ENCODE measurements at places on chromosomes 5 and 9. TPM values are rescaled to one million over a fixed set of nuclear protein-coding genes. Genes with fewer than 3 reads are reported as not detected.
A peak's percentile ranks its signal among the peaks of the same experiment; 100 is the strongest.

GRCh38 chr5:161847447-161847846, 473 bp upstream of the GABRA1 start:
- H3K27ac ChIP-seq = no peak overlapping the region
- H3K27me3 ChIP-seq = peaks cover 23% of the 10 kb centered on the region
- no peaks in the 10 kb centered on the region for H3K36me3 ChIP-seq
- no peaks in the 10 kb centered on the region for H3K4me1 ChIP-seq
- DNase-seq = no peak

DNA sequence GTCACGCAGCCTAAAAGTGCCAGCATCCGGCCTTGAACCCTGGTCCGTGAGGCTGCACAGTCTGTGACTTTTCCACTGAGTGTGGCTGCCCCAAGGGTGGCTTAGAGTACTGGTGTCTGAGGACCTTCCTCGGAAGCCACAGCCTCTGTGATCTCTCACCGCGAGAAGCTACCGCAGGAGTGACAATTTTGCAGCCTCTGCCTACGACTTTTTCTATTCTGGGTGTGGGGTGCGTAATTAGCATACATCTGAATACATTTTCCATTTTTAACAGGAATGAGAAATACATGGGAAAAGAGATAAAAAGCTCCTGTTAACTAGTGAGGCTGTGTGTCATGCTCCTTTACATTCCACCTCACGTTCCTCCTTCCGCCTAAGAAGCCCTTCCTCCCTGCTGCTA, 48.3 kb upstream of the HRH2 start:
- no peaks in the 10 kb centered on the region for H3K36me3 ChIP-seq
- H3K27me3 ChIP-seq = peaks cover 9% of the 10 kb centered on the region

GRCh38 chr5:90134381-90134780, 275.2 kb downstream of the CETN3 start:
- no peak for DNase-seq
- no peaks in the 10 kb centered on the region for H3K36me3 ChIP-seq
- no peak overlapping the region for H3K4me3 ChIP-seq

TLX3 gene
- total RNA-seq = not detected

DNA sequence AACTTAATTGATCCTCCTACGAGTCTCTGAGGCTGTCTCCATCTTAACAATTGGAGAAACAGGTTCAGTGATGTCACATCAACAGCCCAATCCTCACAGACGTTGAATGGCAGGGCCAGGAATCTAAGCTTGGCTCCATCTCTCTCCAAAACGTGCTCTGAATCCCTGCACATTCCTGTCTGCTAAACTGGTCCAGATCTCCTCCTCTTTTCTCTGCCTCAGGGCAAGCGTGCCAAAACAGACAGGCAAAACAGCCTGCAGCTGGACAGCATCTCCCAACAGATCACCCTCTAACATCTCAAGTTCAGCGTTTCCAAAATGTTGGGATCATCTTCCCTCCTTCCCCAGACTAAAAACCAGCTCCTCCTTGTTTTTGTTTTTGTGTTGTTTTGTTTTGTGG, 6.6 kb downstream of the FBP1 start:
- H3K27me3 ChIP-seq = no peaks in the 10 kb centered on the region
- no peak overlapping the region for H3K27ac ChIP-seq
- H3K36me3 ChIP-seq = no peaks in the 10 kb centered on the region
- peaks cover 58% of the 10 kb centered on the region for H3K4me1 ChIP-seq
- H3K4me3 ChIP-seq = no peak overlapping the region
- no peak for DNase-seq

BTF3 gene
- 388 TPM for total RNA-seq

DNA sequence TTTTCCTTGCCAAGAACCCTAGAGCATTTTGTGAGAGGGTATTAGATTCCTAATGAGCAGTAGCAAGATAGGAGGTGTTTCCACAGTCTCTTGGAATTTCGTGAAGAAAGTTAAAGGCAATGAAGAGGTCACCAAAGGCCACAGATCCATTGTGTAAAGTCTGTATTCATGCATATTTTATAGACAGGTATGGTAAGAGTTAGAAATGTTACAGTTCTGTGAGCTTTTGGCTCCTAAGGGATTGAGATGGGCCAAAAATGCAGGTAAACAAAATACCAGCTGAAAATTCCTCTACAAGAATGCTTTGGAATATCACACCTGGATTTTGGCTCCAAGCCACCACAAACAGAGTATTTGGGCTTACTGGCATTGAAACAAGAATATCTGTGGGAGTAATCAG, 47.4 kb upstream of the FST start:
- H3K27me3 ChIP-seq = no peaks in the 10 kb centered on the region
- H3K27ac ChIP-seq = no peak overlapping the region
- H3K4me1 ChIP-seq = no peaks in the 10 kb centered on the region
- no peak overlapping the region for H3K4me3 ChIP-seq

DNA sequence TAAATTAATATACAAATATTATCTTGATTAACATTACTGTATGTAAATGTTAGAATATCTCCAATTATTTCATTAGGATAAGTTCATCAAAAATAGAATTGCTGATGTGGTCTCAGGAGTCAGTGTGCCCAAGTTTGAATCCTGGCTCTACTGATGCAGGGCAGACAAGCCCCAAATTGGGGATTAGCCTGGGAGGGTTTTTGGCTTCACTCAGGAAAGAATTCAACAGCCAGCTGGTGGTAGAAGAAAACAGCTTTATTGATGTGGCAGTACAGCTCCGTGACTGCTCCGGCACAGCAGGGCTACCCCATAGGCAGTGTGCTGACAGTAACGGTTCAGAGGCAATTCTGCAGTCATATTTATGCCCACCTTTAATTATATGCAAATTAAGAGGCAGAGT, 32.5 kb downstream of the COL27A1 start:
- no peak overlapping the region for H3K4me3 ChIP-seq
- no peaks in the 10 kb centered on the region for H3K36me3 ChIP-seq
- no peaks in the 10 kb centered on the region for H3K27me3 ChIP-seq
- peak; percentile 16 for DNase-seq
- no peaks in the 10 kb centered on the region for H3K4me1 ChIP-seq

DNA sequence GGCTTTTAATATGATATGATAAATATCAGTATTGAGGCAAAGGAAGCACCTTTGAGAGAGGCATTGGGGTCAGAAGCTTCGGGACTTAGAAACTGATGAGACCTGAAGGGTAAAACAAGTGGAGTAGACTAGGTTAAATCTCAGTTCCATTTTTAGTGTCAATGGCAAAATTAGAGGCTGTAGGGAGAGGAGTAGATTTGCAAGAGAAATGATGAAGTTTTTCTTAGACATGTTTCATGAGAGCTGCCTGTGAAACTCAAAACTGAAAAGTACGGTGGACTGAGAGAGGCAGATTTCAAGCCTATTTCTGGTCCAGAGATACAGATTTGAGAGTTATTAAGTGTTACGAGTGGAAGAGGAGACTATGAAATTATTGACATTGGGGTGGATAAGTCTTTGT, 278.5 kb downstream of the TAF11L14 start:
- H3K4me3 ChIP-seq = no peak overlapping the region
- DNase-seq = no peak
- H3K27me3 ChIP-seq = no peaks in the 10 kb centered on the region
- no peaks in the 10 kb centered on the region for H3K4me1 ChIP-seq
- H3K27ac ChIP-seq = no peak overlapping the region

GRCh38 chr5:137199966-137200365, 299.2 kb downstream of the SPOCK1 start:
- H3K4me1 ChIP-seq = no peaks in the 10 kb centered on the region
- H3K27ac ChIP-seq = no peak overlapping the region
- no peak overlapping the region for H3K4me3 ChIP-seq
- DNase-seq = no peak

ZNF462 gene
- 24.4 TPM for total RNA-seq

GRCh38 chr5:151168602-151169344, 11.2 kb upstream of the ANXA6 start:
- DNase-seq = no peak
- peaks cover 6% of the 10 kb centered on the region for H3K4me1 ChIP-seq
- no peaks in the 10 kb centered on the region for H3K36me3 ChIP-seq
- no peak overlapping the region for H3K4me3 ChIP-seq
- no peak overlapping the region for H3K27ac ChIP-seq

DNA sequence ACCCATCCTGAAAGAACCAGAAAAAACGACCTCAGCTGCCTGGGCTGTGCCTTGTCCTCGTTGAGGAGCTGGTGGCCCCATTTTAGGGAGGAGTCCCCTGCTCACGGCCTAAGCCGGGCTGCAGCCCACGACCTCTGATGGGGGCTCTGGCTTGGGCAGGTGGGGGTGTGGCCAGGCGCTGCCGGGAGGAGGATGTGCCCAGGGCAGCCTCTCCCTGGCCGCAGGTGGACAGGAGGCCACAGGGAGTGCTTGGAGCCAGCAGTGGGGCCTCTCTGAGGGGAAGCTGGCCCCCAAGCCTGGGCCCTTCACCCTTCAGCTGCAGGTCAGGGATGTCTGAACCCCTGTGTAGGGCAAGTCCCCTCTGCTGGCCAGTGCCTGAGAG, 2.5 kb downstream of the DIPK1B start:
- peaks cover 28% of the 10 kb centered on the region for H3K27me3 ChIP-seq
- peaks cover 45% of the 10 kb centered on the region for H3K4me1 ChIP-seq
- DNase-seq = no peak

DNA sequence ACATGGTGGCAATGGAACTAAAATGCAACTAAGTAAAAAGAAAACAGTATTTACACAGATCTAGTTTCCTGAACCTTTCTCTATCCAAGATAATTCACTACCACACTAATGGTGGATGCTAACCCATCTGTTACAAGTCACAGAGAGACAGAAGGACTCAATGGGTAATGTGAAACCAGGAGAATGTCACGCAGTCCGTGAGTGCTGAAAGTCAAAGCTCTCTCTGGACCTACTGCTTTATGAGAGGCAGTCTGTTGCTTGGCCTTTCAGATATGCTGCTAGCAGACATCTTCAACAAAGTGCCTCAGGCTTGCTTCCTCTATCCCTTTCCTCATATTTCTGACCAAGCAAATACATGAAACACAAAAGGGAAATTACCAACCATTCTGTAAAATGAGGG, 69.0 kb upstream of the GLRX start:
- H3K4me1 ChIP-seq = no peaks in the 10 kb centered on the region
- no peak overlapping the region for H3K4me3 ChIP-seq
- no peaks in the 10 kb centered on the region for H3K27me3 ChIP-seq
- H3K27ac ChIP-seq = no peak overlapping the region

DNA sequence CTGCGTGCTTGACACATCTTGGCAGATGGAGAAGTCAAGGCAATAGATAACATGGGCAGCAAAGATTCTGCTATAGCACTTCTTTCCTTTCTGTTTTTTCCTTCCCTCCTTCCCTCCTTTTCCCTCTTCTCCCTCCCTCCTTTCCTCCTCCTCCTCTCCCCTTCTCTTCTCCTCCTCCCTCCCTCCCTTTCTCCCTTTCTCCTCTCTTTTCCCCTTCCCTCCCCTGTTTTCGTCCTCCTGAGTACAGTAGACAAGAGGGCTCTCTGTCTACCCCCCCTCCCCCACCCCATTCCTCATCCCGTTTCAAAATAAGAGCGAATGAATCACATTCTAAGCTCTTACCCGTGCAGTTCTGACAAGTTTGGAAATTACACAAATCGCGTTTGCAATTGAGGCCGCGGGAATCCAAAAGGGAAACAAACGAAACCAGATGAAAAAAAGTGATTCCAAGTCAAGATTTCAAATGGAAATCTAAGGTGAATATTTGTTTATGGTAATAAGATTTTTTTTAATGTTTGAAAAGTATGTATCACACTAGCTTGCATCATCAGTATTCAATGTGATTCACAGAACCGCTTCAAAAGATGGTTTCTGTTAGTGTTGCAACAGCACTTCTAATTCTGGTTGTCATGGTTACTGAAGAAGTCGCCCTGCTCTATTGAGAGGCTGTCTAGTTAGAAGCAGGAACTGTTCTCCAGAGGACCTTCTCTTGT, 1.3 kb downstream of the NIM1K start:
- peak overlapping the region; percentile 66 for H3K4me3 ChIP-seq
- H3K36me3 ChIP-seq = no peaks in the 10 kb centered on the region
- H3K4me1 ChIP-seq = peaks cover 26% of the 10 kb centered on the region
- H3K27ac ChIP-seq = no peak overlapping the region
- DNase-seq = no peak

ESM1 gene
- total RNA-seq = 0.68 TPM

TMEM174 gene
- not detected for total RNA-seq

- peaks cover 25% of the 10 kb centered on the region for H3K36me3 ChIP-seq
- H3K27me3 ChIP-seq = peaks cover 2% of the 10 kb centered on the region
- H3K27ac ChIP-seq = no peak overlapping the region
- DNase-seq = peak; percentile 67
- no peaks in the 10 kb centered on the region for H3K4me1 ChIP-seq
Observed at GRCh38 chr9:130461218-130461630, 16.5 kb downstream of the ASS1 start.

- no peaks in the 10 kb centered on the region for H3K27me3 ChIP-seq
- no peak for DNase-seq
- peaks cover 35% of the 10 kb centered on the region for H3K36me3 ChIP-seq
- H3K27ac ChIP-seq = peak overlapping the region; percentile 89
- H3K4me3 ChIP-seq = peak overlapping the region; percentile 100
Observed at GRCh38 chr5:1799110-1799601, 481 bp downstream of the MRPL36 start.

DNA sequence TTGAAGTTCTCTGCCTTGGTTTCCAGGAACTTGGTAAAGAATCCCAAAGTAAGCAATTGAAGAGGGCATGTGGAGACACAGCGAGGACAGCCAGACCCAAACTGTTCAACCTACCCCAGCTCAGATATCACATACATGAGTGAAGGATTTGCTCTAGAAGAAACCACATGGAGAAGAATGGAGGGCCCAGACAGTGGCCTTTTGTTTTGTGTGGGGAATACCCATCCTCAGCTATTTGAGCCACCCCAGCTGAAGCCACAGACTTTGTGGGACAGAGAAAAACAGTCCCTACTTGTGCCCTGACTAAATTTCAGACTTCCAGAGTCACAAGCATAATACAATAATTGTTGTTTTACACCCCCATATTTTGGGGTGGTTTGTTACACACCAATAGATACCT, 387.1 kb downstream of the ZSWIM6 start:
- H3K36me3 ChIP-seq = no peaks in the 10 kb centered on the region
- H3K27me3 ChIP-seq = no peaks in the 10 kb centered on the region
- no peak overlapping the region for H3K27ac ChIP-seq
- DNase-seq = no peak
- H3K4me3 ChIP-seq = no peak overlapping the region

Measured in lower lobe of right lung (tissue), 2 donors.